Nucleus accumbens (tissue), 56 donors: ENCODE measurements at places on chromosomes 1 and 21.

DNA sequence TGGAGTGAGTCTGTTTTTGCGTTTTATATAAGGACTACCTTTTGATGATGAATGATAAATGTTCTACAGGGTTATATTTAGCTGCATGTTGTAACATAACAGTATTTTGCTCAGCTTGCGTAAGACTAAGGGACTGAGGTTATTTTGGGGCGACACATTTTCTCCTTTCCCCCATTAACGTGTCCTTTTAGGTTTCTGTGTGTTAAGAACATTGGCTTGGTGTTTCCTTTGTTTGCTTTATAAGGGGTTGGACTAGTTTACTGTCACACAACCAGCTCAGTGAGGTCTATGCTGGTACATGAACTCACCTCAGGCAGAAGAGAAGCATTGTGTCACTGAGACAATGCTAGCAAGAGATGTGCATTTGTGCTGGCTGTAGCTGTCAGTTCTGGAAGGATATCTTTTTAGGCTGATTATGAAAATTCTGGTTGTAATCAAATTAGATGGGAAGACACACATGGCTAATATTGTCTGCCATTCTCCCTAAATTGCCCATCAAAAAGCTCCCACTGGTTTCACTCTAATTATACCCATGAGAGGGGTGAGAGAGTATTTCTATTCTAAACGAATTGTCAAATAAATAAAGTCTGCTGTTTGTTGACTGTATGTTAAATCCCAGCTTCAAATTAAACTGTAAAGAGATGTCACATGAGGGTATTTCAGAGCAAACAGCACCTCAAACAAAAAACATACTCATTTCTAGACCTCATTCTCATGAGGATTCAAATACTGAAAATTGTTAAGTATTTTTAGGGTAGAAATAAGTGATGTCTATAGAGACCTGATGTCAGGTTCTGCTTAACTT is 62.6 kb downstream of the CDC14A start:
- DNase-seq: no peak

- no peak for DNase-seq
Measured at GRCh38 chr1:67485046-67485811, 55.0 kb upstream of the SERBP1 start.

- no peak for DNase-seq
Measured at GRCh38 chr21:41883582-41883981, 4.4 kb upstream of the PRDM15 start.

GRCh38 chr1:38788341-38789336 is 70.9 kb downstream of the RRAGC start:
- no peak for DNase-seq

- no peak for DNase-seq
Measured at GRCh38 chr1:8217011-8217711, 100.8 kb upstream of the SLC45A1 start.

DNA sequence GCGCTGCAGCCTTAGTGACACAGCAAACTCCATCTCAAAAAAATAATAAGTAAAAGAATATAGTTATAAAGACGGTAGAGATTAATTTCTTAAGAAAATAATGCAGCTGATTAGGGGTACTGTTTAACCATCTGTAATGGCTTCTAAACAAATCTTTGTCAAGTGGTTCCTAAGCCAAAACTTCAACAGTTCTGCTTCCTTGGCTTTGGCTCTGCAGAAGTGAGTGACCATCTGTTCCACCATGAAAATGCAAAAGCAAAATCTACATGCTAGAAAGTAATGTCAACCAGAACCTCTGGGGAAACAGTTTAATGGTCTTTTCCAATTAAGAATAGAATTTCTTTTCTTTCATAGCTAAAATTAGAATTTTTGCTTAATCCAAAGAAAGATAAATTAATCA is 8.3 kb upstream of the SH2D5 start:
- DNase-seq: no peak

DNA sequence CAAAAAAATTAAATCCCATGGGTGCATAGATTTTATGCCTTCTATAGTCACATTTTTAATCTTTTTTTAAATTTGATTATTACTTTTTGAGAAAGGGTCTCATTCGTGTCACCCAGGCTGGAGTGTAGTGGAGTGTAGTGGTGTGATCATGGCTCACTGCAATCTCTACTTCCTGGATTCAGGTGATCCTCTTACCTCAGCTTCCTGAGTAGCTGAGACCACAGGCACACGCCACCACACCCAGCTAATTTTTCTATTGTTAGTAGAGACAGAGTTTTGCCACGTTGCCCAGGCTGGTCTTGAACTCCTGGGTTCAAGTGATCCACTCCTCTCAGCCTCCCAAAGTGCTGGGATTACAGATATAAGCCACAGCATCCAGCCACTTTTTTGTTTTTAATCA is 10.4 kb downstream of the CBR3 start:
- DNase-seq: no peak

DNA sequence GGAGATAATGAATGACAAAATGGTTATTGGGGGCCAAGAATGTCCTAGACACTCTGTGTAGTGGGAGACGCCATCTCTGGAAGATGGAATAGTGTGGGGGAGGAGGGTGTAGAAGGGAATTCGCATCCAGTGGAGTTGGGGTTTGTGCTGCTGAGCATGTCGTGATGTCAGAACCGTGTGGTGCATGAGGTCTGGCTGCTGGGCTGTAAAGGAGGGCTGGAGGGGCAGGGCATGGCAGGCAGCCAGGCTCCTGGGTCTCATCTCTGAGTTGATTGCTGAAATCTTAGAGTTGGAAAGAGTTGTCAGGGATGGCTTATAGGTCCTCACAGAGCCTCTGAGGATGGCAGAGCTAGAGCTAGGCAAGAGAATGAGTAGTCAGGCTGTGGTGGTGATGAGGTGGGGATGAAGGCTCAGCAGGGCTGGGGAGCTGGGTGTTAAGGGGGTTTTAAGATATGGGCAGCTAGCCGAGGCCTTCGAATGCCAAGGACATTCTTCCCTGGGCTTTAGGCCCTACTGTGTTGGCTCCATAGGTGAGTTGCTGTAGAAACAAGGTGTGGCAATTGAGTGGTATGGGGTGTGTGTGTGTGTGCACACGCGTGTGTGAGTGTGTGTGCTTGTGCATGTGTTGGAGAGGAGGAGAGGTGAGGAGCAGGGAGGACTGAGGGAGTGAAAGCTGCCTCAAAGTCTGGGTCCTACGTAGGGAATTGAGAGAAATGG is 1.9 kb downstream of the PPFIA4 start:
- no peak for DNase-seq

- DNase-seq: no peak
Measured at GRCh38 chr1:88378560-88378959, 305.5 kb upstream of the PKN2 start.

DNA sequence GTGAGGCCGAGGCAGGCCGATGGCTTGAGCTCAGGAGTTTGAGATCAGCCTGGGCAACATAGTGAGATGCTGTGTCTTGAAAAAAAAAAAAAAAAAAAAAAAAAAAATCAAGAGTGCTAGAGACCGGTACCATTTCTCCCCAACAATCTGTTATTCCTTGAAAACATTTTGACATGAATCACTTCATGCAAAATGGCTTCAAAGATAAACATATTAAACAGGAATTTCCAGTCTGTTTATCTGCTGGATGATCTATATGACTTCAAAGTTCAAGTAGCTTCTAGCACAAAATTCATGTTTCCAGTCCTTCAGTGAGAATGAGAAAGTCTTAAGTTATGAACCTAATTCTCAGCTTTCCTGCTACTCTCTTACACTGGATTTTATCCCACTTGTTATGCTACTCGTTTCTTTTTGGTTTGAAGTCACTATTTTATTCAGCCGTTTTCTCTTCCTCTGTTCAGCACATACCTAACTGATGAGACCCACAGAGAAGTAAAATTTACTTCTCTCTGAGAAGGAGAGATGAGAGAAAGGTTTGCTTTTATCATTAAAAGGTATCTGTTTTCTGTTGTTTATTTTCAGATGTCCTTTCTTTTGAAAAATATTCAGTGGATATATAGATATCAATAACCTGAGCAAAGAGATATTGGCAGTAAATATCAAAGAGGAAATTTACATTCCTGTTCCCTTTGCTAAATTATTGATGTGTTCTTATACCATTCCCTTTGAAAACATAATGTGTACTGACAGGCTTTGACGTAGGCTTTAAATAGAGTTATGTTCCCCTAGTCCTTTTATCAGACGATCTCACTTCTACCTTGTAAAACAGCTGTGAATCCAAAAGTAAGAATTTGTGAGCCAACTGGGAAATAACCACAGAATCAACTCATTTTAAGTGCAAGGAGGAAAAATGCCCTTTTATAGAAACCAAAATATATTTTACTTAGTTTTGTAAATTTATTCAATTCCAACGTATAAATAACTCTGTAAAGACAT is 38.2 kb downstream of the CD46 start:
- no peak for DNase-seq

DNA sequence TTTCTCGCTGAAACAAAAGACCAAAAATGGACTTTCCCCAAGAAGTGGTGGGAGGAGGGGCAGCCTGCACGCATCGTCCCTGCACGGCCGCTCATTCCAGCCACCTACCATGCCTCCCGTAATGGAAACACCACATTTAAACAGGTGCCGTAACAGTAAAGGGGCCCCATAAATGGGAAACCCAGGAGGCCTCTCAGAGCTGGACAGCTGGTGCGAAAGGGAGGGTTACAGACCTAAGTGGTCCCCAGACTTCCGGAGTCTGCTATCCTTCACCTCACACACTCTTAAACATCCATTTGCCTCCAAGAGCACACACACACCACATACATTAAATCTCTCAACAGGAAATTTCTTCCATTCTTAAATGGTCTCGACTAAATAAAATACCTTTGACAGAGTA is 120.7 kb upstream of the SOD1 start:
- DNase-seq: no peak

GRCh38 chr1:235470741-235471439 is 33.4 kb downstream of the B3GALNT2 start:
- DNase-seq: no peak

- DNase-seq: no peak
Measured at GRCh38 chr1:175410560-175410959, 218.0 kb upstream of the KIAA0040 start.

DNA sequence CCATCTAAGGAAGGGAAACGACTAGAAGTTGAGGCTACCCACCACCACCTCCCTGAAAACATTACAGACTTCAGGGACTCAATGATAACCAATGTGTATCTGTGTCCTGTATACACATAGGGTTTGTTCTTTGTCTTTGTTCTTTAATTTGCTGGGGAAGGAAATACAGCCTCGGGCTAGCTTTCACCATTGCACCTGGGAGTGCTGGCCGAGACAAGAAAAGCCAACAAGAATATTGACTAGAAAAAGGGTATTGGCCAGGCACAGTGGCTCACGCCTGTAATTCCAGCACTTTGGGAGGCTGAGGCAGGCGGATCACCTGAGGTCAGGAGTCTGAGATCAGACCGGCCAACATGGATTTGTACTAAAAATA is 50.4 kb downstream of the MDM4 start:
- no peak for DNase-seq

GRCh38 chr1:22562584-22563583 is at the start of gene EPHA8:
TSS of gene EPHA8 (plus strand) at chr1:22563489. CDS start at chr1:22563636, 147 bp downstream.
- DNase-seq: no peak

GRCh38 chr1:221774054-221774842 is 32.4 kb upstream of the DUSP10 start:
- DNase-seq: no peak

DNA sequence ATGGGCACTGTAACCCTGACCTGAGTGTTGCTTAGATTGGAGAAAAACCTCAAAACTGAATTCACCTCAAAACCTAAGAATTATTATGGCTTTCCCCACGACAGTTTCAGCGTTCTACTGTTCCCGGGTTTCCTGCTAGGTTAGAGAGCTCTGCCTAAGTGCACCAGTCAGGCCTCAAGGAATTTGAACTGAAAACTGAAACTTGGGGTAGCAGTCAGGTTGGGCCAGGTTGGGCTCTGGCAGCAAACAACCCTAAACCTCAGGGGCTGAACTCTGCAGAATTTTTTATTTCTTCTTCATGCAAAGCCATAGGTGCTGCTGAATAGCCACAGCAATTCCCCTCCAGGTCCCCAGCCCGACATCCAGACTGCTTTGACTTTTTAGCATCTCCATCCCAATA is 437.0 kb upstream of the PROX1 start:
- DNase-seq: no peak

GRCh38 chr1:208885650-208886049 is 641.5 kb upstream of the PLXNA2 start:
- no peak for DNase-seq

DNA sequence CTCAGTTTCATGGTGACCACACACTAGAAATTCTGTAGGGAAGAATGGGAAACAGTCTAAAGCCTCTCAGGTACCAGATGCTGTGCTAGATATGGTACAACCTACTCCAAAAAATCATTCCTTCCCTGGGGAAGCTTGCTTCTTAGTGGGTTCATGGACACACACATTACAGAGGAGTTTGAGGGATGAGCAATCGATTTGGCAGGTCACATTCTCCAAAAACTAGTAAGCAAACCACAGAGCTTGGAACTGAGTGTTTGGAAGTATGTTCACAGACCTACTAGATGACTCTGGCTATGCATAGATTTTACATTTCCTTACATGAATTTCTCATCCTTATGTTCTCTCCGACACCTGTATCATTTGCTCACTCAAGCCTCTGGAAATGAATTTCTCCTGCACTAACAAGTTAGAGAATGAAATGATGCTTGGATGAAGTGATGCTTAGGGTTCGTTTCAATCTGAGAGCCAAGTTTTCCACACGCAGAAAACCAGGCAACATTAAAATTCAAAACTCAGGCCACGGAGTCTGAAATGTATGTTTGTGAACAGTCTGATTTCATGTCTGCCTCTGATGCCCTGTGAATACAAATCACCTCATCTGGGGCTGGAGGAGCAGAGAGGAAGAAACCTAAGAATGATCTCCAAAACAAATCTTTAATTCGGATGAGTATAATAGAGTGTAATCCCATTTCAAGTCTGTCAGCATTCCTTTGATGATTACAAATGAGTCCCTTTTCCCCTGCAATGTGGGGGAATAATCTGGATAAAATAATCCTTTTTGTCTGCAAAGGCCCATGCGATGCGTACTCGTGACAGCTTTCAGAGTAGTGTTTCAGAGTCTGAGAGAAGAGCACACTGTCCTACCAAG is 11.0 kb downstream of the EVA1C start:
- DNase-seq: no peak

GRCh38 chr1:35637401-35637809 is 3.9 kb downstream of the PSMB2 start:
- DNase-seq: no peak

DNA sequence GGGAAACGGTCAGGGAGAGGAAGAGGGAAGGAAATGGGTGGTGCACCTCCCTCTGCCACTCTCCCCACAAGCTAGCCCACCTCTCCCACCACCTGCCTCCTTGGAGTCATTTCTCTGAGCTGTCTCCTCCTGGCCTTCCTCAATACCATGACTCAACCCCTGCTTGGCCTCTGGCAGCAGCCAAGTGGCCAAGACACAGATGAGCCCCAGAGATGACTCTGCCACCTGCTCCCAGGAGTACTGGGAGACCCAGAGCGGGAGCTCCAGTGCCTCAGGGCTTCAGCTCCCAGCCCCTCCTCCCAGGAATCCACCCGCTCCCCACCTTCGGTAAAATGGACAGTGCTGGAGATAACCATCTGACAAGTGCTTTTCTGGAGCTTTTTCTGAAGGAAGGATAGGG is 2.6 kb downstream of the S100A16 start:
- DNase-seq: no peak

DNA sequence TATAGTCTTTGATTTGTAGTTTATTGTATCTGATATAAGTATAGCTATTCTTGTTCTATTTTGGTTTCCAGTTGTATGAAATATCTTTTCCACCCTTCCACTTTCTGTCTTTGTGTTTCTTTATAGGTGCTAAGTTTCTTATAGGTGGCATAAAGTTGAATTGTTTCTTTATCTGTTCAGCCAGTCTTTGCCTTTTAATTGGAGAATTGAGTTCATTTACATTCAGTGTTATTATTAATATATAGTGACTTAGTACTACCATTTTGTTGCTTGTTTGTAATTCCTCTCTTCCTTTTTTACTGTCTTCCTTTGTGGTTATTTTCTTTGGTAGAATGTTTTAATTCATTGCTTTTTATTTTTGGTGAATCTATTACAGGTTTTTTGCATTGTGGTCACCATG is 77.7 kb downstream of the MAGI3 start:
- DNase-seq: no peak
